CD4-positive, alpha-beta T cell treated with Interleukin-21 for 1 hour (primary cell): ENCODE measurements at places on chromosomes 2 and 18.

DNA sequence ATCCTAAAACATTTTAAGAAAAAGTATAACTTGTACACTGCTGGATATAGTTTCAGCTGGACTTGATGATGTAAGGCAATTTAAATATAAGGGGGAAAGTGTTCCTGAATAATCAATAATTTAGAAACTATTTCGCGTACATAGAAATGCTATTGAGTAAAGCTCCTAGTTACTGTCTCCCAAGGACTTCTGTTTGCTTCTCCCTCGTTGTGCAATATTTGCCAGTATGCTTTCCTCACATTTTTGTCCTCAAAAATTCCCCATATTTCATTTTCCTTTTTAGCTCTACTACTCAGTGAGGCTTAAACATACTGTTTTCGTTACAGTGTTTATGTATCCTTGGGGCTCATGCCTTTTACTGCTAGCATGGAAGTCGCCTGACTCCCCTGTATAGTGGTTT, 36.9 kb downstream of the ATP9B start:
- DNase-seq, result no peak

GRCh38 chr18:39359636-39360035, 1794.0 kb upstream of the CELF4 start:
- DNase-seq, result no peak

- DNase-seq, result no peak
Observed at GRCh38 chr2:15729709-15730544, 138.3 kb downstream of the DDX1 start.

DNA sequence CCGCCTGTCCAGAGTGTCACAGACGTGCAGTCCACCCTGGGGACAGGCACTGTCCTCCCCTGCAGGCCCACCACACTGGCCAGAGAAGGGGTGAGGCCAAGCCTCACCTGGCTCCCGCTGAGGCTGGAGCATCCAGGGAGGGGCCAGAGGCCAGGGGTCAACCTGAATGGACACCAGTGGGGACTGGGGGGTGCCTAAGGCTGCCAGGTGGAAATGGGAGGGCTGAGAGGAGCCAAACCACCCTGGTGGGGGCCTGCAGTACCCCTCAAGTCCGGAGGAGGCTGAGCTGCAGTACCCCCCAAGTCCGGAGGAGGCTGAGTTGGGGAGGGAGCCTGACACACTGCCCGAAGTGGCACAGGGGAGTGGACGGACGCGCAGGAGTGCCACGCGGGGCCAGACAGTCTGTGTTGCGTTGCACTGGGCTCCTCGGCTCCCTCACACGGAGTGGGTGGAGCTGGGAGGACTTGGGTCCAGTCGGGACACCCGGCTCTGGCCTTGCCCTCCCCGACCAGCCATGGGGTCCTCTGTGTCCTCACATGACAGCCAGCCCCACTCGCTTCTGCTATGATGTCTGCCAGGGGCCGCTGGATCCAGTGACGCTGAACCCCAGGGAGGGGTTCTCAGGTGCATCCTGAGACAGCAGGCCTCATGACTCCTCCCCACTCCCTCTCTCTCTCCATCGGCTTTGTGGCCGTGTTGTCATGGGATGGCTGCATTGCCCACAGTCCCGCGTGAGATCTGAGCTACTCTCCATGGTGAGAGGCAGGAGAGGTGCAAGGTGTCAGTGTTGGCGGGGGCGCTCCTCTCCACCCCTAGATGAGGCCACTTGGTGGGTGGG, 22.3 kb upstream of the GPC1 start:
- DNase-seq, result no peak

DNA sequence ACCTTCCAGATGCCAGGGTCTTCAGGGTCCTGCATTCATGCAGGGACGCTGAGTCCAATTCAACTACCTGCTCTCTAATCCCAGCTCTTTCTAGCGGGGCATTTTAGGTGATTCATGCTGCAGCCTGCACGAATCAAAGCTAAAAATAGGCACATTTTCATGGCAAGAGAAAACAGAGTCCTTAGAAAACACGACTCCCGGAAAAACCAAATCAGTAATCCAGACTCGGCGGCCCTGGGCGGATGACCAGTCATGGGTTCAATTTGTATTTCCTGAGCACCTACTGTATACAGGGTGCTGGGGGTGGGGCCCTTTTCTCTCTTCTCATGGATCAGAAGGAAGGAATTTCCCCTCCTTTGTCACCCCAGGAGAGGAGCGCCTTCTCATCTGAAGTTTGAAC, 64.4 kb downstream of the LONRF2 start:
- no peak for DNase-seq

DNA sequence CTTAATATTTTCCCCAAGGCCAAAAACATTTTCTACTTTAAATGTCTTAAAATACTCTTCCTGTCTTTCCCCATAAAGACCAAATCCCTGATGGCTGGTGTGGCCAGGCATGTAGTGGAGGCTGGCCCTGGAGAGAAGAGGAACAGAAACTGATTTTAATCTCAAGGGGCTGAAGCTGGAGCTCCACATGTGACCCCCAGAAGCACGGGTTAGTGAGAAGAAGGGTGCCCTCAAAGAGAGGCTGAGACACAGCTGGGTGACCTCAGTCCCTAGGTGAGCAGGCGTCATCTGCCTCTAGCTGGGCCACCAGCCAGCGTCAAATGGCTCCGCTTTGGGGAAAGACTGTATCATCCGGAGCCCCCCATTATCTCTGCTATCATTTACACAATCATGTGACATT, 19.3 kb upstream of the TMEM18 start:
- DNase-seq, result no peak

DNA sequence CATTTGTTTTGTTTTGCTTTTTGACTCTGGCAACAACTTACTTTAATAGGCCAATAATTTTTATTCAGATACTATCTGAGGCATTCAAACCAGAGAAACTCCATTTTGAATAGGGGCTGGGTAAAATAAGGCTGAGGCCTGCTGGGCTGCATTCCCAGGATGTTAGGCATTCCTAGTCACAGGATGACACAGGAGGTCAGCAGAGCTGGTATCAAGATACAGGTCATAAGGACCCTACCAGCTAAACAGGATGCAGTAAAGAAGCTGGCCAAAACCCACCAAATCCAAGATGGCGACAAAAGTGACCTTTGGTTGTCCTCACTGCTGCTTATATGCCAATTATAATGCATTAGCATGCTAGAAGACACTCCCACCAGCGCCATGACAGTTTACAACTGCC, 102.2 kb upstream of the XPO1 start:
- no peak for DNase-seq

- DNase-seq, result no peak
Observed at GRCh38 chr2:158487419-158487818, 30.7 kb downstream of the PKP4 start.

DNA sequence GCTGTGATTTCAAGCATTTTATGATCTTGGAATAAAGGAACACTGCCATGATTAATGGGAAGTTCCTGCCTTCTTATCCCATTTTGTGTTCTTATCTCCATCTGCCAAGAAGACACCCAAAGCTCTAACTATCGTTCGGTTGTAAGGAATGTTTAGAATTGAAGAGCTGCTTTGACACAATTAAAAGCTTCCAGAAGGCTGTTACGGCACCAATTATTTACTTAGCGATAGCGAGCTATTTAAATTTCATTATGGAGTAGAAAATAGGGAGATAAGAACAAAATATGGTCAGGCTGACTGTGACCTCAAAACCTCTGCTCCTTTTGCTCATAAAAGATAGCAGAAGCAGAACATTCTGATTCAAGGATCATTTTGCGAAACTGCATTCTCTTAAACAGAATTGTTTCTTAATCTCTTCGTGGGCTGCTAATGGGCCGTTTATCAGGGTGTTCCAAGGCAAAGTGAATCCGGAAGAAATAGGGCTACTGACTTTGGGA, 101.6 kb downstream of the SLC4A3 start:
- no peak for DNase-seq

DNA sequence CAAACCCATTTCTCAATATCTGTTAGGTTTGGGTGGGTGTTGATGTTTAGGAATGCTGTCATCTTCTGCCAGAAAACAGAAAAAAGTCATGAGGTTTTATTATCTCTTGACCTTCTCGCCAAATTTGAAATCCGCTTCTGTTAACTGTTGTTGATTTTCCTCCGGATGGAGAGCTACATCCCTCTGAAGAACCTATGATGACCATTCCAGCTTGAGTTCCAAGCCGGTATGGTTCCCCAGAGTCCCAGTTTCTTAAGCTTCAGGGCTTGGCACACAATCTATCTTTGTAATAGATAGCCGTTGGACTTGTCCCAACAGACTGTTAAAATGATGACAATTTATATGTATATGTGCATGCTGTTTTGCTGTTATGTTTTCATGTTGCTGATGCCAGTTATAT, 1201.0 kb downstream of the LRP1B start:
- no peak for DNase-seq

- DNase-seq, result no peak
Observed at GRCh38 chr2:173872714-173873113, 92.5 kb downstream of the SP3 start.

DNA sequence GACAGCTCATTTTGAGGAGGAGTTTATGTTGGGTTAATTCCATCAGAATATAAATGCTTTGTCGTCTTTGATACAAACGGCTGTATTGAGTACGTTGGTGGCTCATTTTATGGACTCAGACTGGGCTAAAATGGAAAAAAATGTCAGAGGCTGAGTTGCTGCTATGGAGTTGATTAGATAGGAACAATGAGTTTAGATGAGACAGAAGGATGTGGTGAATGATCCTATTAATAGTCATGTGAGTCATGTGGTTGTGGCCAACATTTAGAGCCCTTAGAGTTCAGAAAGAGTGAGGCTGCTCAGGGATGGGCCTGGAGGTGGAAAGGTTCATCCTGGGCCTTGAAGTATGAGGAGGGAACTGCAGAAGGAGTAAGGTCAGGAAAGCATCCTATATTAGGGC, 434.2 kb downstream of the MEIS1 start:
- no peak for DNase-seq

GRCh38 chr2:128556089-128556488, 237.4 kb upstream of the HS6ST1 start:
- no peak for DNase-seq

DNA sequence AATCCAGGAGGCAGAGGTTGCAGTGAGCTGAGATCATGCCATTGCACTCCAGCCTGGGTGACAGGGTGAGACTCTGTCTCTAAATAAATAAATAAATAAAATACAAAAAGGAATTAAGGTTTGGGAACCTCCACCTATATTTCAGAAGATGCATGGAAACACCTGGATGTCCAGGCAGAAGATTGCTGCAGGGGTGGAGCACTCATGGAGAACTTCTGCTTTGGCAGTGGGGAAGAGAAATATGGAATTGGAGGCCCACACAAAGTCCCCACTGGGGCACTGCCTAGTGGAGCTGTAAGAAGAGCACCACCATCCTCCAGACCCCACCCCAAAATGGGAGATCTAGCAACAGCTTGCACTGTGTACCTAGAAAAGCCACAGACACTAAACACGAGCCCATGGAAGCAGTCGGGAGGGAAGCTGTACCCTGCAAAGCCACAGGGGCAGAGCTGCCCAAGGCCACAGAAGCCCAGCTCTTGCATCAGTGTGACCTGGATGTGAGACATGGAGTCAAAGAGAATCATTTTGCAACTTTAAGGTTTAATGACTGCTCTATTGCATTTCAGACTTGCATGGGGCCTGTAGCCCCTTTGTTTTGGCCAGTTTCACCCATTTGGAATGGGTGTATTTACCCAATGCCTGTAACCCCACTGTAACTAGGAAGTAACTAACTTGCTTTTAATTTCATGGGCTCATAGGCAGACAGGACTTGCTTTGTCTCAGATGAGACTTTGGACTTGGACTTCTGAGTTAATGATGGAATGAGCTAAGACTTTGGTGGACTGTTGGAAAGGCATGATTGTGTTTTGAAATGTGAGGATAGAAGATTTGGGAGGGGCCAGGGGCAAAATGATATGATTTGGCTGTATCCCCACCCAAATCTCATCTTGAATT, 265.3 kb downstream of the ZEB2 start:
- DNase-seq, result no peak

DNA sequence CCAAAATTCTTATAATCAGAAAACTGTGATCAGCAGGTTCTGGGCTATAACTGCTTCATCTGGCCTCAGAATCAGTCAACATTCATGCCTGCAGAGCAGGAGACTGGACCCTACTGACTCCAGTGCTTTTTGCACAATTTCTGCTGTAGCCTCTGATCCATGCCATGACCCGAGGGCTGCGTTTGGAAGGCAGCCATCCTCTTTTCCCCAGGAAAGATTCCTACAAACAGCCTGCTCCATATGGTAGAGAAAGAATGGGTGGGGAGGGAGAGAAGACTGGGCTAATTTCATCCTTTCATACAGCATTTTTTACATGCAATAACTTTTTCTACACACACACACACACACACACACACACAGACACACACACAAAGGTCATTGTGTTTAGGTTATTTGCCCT, 133.0 kb upstream of the MMADHC start:
- no peak for DNase-seq

GRCh38 chr2:43210467-43211303, 15.7 kb downstream of the ZFP36L2 start:
- peak; percentile 14 for DNase-seq

- DNase-seq, result no peak
Observed at GRCh38 chr2:147756069-147756468, 88.8 kb upstream of the ACVR2A start.

DNA sequence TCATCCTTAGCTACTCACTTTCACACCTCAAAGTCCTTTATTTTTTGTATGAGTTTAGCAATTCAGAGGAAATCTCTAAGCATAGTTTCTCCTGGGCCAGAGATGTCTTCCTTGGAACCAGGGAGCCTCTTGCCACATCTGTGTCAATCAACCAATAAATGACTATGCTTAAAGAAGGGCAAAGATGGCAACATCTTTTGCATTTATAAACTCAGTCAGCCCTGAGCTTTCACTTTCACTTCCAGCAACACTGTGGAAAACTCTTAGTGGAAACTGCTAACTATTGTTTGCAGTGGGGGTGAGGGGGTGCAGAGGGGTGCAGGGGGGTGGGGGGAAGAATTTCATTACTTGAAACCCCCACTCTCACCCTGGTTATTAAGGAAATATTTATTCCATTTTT, 3.4 kb downstream of the ACVR1C start:
- DNase-seq, result peak; percentile 32

DNA sequence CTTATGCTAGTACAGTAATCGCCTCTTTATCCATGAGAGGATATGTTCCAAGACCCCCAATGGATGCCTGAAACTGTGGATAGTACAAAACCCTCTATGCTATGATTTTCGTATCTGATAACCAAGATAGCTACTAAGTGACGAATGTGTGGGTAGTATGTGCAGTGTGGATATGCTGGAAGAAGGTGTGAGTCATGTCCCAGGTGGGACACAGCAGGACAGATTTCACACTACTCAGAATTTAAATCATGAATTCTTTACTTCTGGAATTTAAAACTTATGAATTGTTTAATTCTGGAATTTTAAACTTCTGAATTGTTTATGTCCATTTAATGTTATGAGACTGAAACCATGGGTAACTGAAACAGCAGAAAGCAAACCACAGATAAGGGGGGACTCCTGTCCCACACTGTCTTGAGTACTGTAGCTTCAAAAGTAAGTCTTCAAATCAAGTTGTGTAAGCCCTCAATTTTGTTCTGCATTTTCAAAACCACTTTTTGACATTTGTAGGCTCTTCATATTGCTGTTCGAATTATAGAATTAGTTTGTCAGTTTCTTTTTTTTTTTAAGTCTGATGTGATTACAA, 116.0 kb downstream of the LTBP1 start:
- no peak for DNase-seq

GRCh38 chr2:163877316-163877715, 141.5 kb upstream of the FIGN start:
- DNase-seq, result no peak
